ENCODE measurements at places on chromosomes 11 and 22.

DNA sequence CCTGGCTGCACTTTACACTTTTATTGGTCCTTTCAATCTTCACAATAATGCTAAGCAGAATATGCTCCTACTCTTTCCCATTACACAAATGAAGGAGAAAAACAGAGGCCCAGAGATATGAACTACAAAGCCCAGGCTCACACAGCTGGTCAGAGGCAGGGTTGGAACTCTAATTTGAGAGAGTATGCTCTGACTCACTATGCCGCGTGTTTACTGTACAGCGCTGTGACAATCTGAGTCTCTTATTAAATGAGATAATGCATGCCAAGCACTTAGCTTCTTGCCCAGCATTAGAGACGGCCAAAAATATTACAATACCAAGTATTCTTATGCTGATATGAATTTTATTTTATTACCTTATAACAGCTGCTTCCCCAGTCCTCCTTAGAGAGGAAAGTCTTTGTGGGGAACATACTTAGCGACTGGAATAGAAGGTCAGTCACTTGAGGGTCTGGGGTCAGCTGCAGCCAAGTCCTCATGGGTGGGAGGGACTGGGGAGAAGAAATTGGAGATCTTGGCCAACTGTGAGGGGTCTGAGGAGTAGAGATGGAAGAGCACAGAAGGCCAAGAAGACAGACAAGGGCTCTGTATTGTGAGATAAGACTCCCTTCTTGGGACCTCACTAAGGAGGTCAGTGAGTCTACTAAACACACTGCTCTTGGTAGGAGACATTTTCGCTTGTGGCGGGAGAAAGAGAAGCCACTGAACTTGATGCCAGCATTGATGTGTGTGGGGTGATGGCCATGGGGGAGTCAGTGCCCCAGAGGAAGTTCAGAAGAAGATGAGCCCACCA lies 150.8 kb upstream of the TIMP3 start:
- no peak for DNase-seq

- DNase-seq: no peak
Observed at GRCh38 chr22:24952837-24953383, 394 bp downstream of the KIAA1671 start.

- DNase-seq: no peak
Observed at GRCh38 chr11:7437696-7438095, 47.6 kb upstream of the OLFML1 start.

- DNase-seq: no peak
Observed at GRCh38 chr11:6127881-6128280, 20.4 kb downstream of the OR56B4 start.

GRCh38 chr11:90250970-90251369 lies 28.1 kb upstream of the CHORDC1 start:
- DNase-seq: no peak

DNA sequence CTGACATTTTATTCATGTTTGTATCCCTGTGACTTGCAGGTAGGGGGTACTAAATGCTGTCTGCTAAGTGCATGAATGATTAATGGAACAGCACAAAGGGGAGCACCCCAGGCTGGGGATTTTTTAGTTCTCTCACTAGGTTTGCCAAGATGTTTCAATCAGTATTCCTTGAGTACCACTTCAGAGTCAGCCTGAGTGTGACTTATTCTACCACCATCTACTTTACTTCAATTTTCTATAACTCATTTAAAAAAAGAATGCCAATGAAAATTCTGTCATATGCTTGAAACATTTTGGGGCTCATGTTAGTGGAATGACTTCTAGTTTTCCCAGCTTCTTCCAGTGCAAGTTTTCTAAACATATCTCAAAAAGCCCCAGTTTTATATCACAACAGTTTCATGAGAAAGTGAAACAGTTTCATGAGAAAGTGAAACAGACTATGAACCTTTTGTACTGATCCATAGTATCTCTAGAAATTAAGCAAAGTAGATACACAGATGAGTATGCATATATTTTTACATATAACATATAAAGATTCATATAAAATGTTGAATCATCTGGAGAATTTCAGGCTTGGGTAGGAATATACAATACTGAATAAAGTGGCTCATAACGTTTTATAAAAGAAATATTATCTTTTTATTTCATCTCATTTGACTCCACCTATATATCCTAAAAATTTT lies 252.4 kb downstream of the GRM5 start:
- no peak for DNase-seq

- no peak for DNase-seq
Observed at GRCh38 chr11:74647404-74647803, 55.0 kb downstream of the POLD3 start.

DNA sequence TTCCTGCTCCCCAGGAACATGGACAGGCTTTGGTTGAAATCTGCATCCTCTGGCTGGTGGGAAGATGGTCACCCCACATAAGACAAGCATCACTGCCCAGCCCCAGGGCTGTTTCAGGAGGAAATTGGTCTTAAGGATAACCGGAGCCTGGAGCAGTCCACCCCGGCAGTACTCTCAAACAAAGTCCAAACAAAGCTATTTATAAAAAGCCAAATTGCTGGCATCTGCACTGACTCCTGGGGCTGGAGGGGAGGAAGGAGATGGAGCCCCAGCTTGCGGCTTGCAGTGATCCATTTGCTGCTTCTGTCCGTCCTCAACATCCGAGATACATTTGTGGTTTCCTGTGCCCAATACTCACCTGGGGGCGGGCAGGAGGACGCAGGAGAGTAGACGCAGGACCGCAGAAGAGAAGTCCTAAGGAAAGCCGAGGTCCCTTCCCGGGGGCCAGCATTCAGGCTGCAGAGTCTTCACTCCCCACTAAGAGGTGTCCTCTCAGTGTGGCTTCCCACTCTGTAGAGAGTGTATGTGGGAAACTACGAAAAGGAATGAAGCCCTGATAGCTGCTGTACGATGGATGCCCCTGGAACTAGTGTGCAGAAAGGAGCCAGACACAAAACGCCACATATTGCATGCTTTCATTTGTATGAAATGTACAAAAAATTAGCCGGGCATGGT lies 107.3 kb upstream of the FGF3 start:
- DNase-seq: no peak

DNA sequence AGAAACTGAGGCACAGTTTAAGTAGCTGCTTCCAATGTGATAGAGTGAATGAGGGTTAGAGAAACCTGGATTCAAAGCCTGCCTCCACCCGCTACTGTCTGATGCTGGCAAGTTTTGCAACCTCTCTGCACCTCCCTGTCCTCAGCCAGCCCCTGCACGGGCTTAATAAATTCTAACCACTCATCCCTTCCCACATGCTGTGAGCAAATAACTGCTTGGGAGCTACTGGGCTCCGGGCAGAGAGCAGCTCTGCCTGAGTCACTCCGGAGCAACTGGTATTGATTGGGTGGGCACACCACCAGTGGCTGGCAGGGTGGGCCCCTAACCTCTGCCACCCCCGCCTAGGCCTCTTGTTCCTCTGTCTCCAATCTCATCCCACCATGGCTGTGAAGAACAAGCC lies 104.3 kb upstream of the SYT13 start:
- DNase-seq: no peak

GRCh38 chr11:75101424-75102128 lies 4.9 kb upstream of the OR2AT4 start:
- no peak for DNase-seq

DNA sequence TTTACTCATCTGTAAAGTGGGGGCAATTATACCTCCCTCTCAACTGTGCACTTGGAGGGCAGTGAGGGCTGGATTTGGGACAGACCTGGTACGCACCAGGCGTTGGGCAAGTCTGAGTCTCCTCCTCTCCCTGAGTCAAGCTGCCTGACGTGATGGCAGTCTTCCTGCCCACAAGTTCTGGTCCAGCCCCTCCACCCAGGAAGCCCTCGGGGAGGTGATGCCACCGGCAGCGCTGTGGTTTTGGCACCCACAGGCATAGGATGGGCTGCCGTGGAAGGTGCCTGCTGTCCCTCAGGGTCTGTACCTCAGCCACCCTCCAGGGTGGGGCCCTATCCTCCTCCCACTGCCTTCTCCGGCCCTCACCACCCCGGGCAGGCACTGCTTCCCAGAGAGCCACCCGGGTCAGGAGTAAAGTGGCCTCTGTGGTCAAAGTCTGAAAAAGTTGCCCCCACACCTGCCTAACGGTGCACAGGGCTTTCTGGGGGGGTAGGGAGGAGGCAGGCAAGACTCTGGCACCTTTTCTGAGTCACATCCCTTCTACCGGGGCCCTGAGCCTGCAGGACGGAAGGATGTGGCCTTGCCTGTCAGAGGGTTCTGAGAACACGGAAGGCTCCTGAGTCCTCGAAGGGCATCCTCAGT lies 6.5 kb upstream of the APOBEC3H start:
- no peak for DNase-seq

- no peak for DNase-seq
Observed at GRCh38 chr11:62959422-62959980, 25.3 kb downstream of the SLC22A6 start.

DNA sequence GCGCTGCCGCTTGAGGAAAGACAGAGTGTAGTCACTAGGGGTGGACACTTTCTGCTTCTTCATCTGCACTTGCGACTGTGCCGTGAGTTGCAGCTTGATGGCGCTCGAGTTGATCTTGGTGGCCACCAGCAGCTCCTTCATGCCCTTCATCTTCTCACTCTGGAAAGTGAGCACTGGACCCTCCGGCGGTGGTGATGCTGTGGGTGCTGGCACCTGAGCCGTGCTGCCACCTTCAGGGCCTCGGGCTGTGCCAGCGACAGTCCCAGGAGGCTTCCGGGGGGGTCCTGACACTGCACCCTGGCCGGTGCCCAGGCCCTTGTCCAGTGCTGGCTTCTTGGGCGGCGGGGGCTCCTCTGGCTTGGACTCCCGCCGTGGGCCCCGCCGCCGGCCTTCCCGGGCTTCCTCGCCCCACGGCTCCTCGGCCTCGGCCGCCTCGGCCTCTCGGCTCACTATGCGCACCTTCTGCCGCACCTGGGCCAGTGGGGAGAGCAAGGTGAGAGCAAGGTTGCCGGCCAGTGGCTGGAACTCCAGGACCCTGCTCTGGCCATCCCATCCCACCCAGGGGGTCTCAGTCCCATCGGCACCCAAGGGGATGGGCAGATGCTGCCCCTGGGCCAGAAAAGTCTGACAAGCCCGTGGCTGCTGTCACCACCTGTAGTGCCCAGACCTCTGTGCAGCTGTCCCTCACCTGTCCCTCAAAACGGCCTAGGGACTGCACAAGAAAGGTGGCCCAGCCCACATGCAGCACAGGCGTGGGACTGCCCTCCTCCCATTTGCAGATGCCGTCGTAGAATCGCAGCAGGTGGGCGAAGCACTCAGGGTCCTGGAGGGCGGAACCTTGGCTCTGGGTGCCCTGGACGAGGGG lies 1.6 kb upstream of the MAP4K2 start:
- no peak for DNase-seq

- DNase-seq: no peak
Observed at GRCh38 chr11:73381589-73381988, 5.4 kb downstream of the RELT start.

DNA sequence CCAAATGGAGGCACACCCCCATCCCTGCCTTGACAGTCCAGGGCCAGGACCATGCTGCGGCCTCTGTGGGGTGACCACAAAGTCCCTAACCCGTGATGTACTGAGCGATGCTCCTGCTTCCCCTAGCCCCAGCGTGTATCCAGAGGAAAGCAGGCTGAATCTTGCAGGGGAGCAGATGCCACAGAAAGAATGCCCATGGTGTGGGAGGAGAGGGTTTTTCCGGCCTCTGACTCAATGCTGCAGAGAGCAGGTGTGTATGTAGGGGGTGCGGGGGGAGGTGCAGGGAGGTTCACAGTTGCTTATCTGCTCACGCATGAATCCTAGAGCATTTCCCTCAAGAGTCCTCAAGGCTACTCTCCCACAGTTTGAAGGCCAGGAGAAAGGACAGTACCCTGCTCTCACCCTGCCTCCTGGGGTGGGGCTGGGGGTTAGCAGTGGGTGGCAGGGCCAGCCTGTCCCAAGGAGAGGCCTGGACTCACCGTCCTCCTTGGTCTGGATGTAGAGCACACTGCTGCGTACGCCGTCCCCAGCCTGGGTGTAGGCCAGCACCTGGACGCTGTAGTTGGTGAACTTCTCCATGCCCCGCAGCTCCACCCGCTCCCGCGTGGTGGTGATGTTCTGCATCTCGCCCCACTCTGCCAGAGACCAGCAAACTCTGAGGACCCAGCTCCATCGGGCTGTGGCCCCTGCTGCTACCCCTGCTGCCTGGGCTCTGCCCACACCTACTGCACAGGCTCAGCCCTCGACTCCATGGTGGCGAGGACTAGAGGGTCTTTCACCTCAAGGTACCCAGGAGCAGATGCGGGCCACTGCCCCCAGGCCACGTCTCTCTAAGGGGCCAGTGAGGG lies 130.8 kb downstream of the CEP164 start:
- DNase-seq: no peak

DNA sequence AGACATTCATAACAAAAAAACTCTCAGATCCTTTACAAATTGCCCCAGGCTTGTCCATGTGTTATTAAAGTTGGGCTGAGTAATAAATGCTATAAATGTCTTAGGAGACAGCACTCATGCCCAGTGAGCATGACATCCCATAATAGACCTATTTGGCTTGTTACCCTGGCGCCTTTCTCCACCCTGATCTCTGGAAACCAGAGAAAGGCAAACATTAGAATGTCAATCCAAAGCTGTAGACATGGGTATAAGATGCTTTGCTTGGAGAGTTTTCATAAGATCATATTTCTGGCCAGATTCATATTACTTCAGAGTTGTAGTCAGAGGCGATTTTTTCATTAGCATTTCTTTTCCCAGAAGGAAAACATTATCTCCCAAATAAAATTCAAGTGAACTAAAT lies 161.3 kb upstream of the UBASH3B start:
- DNase-seq: no peak

DNA sequence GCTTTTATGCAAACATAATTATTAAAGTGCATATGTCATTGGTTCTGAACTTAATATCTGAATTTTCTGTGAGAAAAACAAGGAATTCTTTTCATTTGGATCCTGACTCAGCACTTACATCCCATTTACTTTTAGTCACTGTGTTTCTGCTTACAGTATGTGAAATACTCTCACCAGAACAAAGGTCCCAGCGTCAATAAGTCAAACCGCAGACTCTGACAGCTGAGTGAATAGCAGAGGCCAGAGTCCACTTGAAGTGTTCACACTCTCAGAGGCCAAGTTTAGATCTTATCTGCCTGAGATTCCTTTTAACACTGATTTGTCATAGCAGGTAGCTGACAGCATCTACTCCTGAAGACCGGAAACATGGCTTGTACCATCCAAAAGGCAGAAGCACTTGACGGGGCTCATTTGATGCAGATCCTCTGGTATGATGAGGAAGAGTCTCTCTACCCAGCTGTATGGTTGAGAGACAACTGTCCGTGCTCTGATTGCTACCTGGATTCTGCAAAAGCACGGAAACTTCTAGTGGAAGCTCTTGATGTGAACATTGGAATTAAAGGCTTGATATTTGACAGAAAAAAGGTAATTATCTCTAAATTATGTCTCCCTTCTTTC lies 14.6 kb downstream of the BBOX1 start:
- DNase-seq: no peak

- DNase-seq: no peak
Observed at GRCh38 chr11:34928960-34929680, 12.7 kb downstream of the PDHX start.
